ENCODE measurements at places on chromosomes 4 and X.

GRCh38 chr4:183727482-183727881 is 68.4 kb downstream of the TRAPPC11 start:
- DNase-seq = no peak

GRCh38 chrX:153643431-153644351 is 3.3 kb upstream of the DUSP9 start:
- no peak for DNase-seq

- DNase-seq = peak; percentile 5
Observed at GRCh38 chr4:152778656-152779512, 646 bp downstream of the TIGD4 start.

GRCh38 chrX:53677286-53677685 is 9.2 kb downstream of the HUWE1 start:
- no peak for DNase-seq

GRCh38 chr4:138317175-138317748 is 75.1 kb upstream of the SLC7A11 start:
- no peak for DNase-seq

DNA sequence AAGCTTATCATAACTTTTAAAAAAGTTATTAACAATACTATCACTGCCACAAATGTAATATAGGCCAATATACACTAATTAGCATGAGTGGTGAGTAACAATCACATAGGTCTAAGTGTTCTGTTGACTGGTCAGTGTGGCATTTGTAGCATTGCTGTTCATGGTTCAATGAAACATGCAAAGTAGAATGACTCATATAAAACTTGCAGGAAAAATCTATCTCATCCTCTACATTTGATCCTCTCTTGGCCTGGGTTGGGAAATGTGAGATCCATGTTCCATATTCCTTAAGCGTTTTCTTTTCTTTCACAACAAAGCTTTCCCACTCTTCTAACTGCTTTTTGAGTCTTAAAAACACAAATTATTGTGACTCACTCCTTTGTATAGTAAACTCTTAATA is 1418.7 kb downstream of the FSTL5 start:
- no peak for DNase-seq

GRCh38 chrX:30196322-30196721 is 19.0 kb upstream of the MAGEB2 start:
- DNase-seq = no peak

DNA sequence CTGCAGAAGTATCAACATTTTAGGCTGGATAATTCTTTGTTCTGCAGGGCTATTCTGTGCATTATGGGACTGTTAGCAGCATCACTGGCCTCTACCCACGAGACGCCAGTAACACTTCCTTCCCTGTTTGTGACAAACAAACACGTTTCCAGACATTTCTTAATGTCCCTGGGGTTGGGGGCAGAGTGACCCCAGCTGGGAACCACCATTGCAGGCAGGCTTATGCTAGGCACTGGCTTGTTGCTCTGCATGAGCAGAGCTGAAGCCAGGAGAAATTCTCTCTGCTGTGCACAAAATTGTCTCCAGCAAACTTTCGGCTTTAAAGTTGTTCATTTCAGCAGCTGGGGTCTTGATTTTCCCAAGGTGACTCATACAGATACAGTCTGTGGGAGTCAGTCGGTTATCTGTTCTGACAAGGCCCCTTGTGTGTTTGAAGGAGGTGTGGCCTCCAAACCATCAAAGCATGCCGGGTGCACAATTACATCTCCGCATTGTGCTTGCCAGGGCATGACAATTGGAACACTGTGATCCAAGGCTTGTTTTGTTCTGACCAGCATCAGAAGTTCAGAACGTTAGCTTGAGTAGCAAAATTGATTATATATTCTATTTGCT is 156.4 kb upstream of the BOD1L1 start:
- no peak for DNase-seq

GRCh38 chrX:31376408-31377022 is 304.7 kb upstream of the FTHL17 start:
- no peak for DNase-seq

GRCh38 chr4:88794952-88795351 is 97.3 kb upstream of the NAP1L5 start:
- DNase-seq = no peak

All from stimulated activated CD4-positive, alpha-beta T cell treated with anti-CD3 and anti-CD28 coated beads, Interleukin-1b, Interleukin-23, amount 100 ng/mL, for 24 hours (primary cell).